Stimulated activated CD8-positive, alpha-beta memory T cell treated with anti-CD3 and anti-CD28 coated beads, Interleukin-7, amount 100 ng/mL, for 48 hours (primary cell): ENCODE measurements at places on chromosomes 7 and 10.

DNA sequence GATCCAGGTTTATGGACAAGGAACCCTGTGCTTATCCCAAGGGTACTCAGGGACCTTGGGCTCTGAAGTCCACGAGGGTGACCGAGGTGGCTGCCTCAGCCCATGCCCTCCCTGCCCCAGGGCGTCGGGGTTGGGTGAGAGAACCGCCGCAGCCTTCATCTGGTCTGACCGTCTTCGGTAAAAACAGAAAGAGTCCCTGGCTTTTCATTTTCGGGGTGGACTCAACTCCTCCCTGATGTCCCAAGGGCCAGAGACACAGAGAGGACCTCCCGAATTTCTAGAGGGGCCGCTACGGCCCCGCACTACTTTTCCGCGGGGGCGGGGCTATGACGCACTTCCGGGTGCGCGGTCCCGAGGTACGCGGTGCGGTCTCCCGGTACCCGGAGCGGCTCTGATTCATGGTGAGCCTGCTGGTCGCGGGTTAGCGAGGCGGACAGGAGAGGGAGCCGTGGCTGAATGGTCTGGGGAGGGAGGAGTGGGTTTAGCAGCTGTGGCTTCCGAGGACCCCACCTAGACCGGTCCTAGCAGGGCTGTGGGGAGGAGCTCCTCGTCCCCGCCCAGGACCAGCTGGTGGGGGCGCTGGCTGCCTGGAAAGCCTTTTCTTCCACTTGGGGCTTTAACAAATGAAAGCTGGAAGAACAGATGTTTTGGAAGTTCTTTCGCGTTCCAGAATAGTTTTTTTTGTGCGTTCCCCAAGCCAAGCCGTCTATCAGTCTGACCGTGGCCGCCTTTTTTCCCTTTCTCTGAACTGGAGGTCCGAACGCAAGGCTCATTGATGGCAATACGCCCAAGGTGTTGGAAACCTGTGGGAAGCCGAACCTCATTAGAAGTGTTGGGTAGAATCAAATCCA lies at the start of gene ZSCAN21:
Gene ZSCAN21 (plus strand): TSS at position 334 of the 851 bp plus-strand sequence. CDS start 7,233 bp downstream, outside the sequence.
- peak; percentile 72 for DNase-seq

- DNase-seq, result no peak
Observed at GRCh38 chr7:55127135-55127551, 108.3 kb downstream of the EGFR start.

GRCh38 chr7:70268179-70268578 lies 669.9 kb downstream of the AUTS2 start:
- DNase-seq, result no peak

- DNase-seq, result no peak
Observed at GRCh38 chr10:62919776-62920175, 103.6 kb upstream of the EGR2 start.

DNA sequence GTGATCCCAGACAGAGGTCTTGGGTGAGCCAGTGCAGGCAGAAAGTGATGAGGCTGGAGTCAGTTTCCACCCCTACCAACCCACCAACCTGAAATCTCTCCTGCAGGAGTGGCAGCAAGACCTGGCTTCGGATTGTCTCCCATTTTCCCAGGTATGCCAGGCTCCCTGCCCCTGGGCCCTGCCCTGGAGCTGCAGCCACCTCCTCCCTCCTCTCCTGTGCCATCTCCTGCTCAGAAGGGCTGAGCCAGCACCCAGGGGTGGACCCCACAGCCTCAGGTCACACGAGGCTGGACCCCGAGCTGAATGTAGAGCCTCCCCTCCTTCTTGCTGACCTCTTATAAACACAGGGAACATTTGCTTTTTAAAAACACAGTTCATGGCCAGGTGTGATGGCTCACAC lies 17.0 kb upstream of the LIMK1 start:
- DNase-seq, result no peak

- no peak for DNase-seq
Observed at GRCh38 chr7:46630031-46630430, 709.0 kb upstream of the IGFBP3 start.

GRCh38 chr10:27857616-27858015 lies 112.0 kb upstream of the MKX start:
- no peak for DNase-seq

DNA sequence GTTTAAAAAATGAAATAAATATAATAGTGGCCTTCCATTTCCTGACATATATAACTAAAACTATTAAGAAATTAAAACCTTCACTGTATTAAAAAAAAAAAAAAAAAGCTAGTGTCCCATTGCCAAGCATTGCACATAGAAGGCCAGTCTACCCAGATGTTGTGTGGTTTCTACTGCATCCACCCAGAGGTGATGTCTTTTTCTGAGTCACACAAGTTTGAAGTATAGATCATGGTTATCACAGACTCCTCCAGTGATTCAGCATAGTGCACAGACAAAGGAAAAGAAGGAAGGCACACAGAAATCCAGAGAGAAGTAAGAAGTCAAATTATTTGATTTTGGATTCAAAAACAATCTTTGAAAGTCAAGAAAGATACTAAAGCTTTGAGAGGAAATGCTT lies 429.0 kb downstream of the ETV1 start:
- DNase-seq, result no peak

DNA sequence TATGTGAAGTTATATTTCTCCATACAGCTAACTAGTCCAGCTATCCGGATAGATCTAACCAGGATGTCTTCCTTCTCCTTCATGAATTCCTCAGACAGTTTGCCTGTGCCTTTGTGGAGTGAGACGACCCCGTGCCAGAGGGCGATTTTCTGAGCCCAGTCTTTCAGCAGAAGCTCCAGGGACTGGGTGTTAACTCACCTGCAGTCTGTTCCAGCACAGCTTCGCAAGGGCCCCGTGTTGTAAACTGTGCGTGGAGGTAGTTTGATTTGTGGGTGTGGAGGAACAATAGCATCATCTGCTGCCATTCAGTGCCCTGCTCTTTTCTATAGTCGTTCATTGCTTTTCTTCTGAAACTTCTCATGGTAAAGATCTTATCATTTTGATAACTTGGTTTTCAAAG lies 103.8 kb downstream of the INPP5A start:
- DNase-seq, result no peak

GRCh38 chr7:129702316-129702715 lies 90.8 kb downstream of the NRF1 start:
- DNase-seq, result no peak

DNA sequence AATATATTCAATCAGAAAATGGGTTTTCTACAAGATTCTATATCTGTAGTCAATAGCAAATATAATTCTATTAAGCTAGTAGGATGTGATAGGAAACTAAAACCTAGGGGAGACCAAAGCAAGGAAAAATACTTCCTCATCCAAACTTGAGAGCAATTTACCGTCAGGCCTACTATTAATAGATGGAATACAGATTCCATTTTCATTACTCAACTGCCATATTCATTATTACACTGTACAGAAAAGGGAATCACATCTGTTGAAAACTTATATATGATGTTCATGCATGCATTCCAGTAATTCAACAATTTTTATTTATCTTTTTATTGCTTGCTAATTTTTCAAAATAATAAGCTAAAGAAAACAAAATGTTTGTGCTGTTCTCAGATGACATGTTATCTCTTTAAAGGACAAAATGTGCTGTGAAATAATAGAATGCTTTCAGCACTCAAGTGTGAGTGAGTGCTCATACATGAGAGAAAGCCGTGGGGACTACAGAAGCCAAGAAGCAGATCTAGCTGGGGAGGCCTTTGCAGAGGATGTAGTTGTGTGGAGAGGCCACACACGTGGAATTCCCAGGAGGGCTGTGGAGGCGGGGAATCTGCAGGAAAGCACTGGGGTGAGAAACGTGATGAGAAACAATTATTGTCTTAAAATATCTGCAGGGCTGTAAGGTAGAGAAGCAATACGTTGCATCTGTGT lies 110.0 kb downstream of the EGFR start:
- DNase-seq, result no peak

- no peak for DNase-seq
Observed at GRCh38 chr10:124737221-124737620, 7.0 kb downstream of the FAM53B start.

GRCh38 chr7:149638566-149639320 lies 134.6 kb downstream of the ZNF467 start:
- no peak for DNase-seq

DNA sequence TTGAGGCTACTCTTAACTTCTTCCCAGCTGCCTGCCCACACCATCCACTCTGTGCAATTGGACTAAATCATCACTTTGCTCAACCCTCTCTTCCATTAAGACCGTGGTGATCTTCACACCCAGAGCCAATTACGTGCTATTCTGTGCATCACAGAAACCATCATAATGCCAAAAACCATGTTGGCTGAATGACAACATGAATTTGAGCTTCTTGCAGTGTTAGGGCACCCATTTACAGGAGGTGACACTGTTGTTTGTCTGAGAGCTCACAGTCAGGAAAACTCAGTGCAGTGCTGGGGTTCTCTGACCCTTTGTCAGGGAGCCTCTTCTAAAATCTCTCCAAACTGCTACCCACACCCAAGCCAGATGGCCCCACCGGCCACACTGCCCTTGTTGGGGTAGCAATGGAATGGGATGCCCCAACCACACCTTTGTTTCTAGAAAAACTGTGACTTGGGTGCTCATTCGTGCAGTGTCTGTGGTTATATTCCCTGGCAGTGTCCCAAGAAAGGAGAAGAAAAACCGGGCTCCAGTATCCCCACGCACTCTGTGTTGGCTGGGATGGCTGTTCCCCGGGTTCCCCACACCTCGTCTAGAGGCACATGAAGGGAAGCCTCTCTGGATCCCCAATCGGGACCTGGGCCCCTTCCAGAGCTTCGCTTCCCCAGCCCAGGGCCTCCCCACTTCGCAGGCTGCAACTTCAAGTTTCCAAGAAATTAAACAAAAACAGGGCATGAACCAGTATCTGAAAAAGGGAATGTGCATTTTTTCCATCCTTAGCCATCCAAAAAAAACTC lies 2.0 kb upstream of the TNS3 start:
- no peak for DNase-seq

GRCh38 chr7:69819333-69819705 lies 221.0 kb downstream of the AUTS2 start:
- no peak for DNase-seq

GRCh38 chr7:103134836-103135554 lies 13.9 kb downstream of the NAPEPLD start:
- DNase-seq, result no peak

GRCh38 chr7:29567174-29567573 lies 3.5 kb downstream of the PRR15 start:
- no peak for DNase-seq

DNA sequence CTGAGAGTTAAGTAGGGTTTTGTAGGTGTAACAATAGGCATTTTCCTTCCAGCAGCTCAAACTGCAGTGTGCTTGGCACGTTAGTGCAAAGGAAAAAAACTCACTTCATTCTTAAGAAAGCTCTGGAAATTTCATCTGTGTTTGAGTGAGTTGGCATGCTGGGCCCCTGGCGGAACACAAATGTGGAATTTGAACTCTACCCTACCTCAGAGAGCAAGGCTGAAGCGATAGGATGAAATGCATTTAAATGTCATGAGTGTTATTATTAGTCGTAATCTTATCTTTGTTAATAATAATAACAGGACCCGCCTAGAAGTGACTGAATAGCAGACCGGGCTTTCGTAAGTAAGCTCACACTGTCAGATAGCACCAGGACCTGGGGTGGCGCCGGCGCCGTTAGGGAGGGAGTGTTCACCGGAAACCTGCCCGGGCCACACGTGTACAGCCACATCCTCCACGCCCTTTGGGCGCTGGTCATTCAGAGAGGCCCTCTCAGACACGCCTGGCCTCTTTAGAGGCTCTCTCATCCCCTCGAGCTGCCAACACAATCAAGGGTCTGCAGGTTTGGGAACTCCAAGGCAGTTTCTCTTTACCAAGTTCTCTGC lies 63.5 kb downstream of the GRK5 start:
- DNase-seq, result no peak

DNA sequence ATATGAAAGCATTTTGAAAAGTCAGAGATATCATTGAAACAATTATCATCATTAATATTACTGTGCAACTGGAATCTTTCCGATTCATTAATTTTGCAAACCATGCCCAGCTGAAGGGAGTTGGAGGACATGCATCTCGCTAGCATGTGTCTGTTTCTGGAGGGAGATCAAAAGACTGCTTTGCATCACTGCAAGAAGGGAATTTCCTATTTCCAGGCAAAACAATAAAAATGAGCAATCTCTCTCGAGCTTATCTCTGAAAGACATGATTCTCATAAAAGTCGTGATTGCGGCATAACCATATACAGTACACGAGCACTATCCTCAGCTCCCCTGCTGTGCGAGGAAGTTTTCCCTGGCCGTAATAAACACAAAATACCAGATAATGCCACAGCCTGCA lies 607.6 kb upstream of the DPP6 start:
- no peak for DNase-seq

DNA sequence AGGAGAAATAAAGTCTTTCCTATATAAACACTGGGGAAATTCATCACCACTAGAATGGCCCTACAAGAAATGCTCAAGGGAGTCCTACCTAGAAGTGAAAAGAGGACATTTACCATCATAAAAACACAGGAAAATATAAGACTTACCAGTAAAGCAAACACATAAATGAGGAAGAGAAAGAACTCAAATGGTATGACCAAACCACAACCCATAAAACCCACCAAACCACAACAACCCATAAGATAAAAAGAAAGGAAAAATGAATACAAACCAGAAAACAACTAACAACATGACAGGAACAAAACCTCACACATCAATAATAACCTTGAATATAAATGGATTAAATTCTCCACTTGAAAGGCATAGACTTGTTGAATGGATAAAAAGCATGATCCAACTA lies 71.9 kb upstream of the DIP2C start:
- no peak for DNase-seq

DNA sequence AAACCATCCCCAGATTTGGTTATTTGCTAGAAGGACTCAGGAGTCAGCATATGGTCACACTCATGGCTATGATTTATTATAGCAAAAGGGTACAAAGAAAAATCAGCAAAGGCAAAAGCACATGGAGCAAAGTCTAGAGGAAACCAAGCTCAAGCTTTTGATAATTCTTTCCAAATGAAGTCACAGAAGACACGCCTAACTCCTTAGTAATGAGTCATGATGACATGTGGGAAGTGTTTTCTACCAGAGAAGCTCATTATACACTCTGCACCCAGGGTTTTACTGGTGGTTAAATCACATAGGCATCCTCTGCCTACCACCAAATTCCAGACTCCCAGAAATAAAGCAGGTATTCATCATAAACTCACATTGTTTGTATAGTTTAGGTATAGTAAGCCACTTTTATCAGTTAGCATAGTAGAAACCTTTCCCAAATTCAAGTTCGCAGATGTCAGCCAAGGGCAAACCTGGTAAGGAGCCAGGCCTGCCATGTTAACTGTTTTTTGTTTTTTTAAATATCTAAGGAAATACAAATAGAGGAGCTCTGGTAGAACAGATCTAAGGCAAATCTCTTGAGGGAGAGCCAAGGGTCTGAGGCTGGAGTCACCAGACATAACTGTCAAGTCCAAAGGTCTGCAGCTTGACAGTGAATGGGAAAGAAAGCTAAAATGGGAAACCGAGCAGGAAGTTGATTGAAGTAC lies 15.4 kb upstream of the HIBADH start:
- DNase-seq, result no peak

GRCh38 chr7:30977896-30978564 lies 14.3 kb downstream of the GHRHR start:
- no peak for DNase-seq

DNA sequence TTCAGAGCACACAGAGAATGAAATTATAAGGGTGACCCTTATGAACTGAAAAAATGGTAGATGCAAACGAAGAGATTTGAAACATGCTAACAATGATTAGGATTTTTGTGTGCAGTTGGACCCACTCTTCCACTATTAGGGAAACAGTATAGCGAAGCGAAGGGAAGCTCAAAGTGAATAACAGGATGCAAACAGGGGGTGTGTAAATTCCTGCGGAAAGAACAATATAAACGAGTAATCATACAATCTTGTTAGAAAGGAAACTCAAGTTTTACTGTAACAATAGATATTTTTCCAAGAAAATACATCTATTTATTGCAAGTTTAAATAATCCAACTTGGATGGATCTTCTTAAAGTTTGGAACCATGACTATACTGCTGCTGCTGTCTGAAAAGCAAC lies 14.7 kb downstream of the AHR start:
- no peak for DNase-seq
